ENCODE measurements at places on chromosomes 12 and 14.

GRCh38 chr14:30291216-30291615 is 267.7 kb upstream of the G2E3 start:
- no peak for DNase-seq

DNA sequence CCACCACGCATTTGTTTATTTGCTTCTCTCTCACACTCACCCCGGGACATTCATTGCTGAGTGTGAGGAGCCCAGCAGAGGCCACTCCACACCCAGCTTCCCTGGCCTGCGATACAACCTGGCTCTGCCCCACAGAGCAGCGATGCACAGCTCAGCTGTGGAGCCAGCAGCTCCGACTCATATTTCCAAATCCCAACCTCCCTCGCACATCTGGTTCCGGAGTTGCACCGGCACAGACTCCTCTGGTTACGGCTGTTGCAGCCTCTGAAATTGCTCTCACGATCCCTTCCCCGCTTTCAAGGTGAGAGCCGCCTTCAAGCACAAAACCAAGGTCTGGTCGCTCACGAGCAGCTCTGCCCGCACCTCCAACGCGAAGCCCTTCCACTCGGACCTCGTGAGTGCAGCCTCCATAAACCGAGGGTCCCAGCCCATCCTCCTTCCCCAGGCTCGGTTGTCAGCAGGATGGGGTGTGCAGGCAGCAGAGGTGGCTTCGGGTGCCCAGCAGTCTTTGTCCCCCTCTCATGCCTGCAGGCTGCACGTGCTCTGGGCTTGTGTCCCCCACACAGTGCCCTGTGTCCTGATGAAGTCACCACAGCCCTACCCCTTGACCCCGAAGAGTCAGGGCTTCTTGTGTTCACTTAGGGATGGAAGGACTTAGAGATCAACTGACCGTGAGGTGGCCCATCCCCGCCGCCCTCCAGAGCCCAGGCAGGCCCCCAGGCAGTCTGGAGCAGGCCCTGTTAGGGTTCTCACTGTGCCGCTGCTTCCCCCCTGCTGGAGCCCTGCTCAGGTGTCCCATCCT is 184.3 kb downstream of the ADGRD1 start:
- no peak for DNase-seq

GRCh38 chr12:90064852-90065801 is 356.5 kb upstream of the ATP2B1 start:
- DNase-seq: no peak

- DNase-seq: no peak
Measured at GRCh38 chr14:53103636-53104340, 49.3 kb downstream of the DDHD1 start.

- no peak for DNase-seq
Measured at GRCh38 chr12:69569236-69569635, 16.0 kb upstream of the CCT2 start.

GRCh38 chr14:64673748-64674147 is 30.5 kb upstream of the PLEKHG3 start:
- DNase-seq: no peak

DNA sequence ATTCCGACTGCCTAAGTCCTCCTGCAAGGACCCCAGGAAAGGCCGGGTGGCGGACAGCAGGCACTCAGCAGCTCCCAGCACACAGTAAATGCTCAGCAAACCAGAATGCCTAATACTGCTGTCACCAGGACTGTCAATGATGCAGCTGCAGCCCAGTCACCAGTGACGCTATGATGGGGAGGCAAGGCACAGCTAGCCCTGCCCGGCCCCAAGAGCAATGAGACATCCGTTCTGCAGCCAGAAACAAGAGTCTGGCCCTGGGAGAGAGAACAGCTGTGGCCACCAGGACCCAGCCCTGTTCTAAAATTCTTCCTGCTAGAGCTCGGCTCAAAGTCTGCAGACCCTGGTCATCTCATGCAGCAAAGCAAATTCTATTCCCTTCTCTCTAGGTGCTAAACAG is 69.8 kb downstream of the NCOR2 start:
- DNase-seq: no peak

DNA sequence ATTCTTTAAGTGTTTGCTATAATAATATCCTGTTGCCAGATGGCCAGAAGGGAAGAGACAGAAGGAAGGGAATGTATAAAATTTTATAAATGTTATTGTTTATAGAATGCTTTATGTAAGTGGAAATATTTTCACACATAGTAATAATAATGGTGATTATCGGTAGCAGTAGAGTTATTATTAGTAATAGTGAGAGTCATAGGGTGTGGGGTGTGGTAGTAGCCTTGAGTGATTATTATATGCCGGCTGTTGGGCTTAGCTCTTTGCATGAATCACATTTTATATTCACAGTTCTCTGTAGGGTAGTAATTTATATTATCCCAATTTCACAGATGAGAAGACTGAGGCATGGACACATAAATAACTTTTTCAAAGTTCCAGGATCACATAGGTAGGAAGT is 391.4 kb downstream of the C12orf75 start:
- DNase-seq: no peak

- no peak for DNase-seq
Measured at GRCh38 chr14:88668448-88669116, 105.7 kb downstream of the ZC3H14 start.

DNA sequence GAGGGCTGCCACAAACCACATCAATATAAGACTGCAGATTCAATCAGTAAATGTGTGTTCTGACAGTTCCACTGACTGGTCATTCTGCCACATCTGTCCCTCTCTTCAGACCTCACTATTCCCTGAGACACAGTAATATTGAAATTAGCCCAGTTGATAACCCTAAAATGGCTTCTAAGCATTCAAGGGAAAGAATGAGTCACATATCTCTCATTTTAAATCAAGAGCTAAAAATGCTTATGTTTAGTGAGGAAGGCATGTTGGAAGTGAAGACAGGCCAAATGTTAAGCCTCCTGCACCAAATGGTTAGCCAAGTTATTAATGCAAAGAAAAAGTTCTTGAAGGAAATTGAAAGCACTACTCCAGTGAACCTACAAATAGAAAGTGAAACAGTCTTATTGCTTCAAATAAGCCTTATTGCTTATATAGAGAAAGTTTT is 24.5 kb upstream of the KIF21A start:
- no peak for DNase-seq

DNA sequence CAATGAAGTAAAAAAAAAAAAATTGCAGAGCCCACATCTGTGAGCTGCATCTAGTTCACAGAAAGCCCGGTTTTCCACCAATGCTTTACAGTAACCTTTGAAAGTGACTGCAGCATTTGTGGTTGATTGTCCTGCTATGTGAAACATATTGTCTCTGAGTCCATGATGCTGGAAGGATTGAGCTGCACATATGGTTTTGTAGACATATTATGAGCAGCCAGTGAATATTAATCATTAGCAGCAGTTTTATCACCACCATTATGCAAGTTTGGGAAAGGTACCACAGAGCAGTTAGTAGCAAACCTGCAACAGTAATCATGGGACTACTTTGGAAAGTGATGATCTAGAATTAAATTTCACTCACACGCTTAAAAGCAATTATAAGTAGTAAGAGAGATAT is 151.5 kb upstream of the PRICKLE1 start:
- DNase-seq: no peak

DNA sequence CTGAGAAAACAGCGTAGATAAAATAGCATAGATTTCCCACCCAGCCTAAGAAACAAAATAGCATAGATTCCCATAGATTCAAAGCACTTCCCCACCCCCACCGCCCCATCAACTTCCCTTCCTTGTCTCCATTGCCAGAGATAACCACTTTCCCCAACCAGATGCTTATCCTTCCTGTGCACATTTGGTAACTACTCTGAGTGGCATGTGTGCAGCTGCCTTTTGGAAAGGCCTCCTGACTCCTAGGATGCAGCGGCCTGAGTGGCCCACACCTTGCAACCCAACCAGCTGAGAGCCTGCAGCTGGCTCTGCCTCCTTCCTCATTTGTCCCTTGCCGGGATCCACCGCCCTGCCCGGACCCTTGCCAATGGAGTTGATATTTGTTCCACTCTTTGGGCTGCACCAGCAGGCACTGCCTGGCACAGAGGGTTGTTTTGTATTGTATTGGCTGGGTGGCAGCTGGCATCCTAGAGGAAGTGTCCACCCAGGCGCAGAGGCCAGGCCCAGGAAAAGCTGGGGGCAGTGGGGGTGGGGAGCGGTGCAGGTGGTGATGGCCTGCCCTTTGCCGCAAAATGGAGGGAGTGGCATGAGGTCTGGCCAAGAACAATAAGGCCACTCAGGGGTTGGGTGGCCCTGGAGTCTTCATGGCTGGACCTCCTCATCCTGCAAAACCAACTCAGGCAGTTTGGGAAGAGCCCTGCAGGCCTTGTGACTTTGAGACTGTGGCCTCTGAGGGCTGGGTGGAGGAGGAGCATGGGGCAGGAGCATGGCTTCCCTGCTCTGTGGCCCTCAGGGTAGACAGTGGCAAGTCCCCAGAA is 4.9 kb downstream of the SLC48A1 start:
- DNase-seq: no peak

GRCh38 chr14:27114180-27114579 is 516.3 kb upstream of the NOVA1 start:
- DNase-seq: no peak

DNA sequence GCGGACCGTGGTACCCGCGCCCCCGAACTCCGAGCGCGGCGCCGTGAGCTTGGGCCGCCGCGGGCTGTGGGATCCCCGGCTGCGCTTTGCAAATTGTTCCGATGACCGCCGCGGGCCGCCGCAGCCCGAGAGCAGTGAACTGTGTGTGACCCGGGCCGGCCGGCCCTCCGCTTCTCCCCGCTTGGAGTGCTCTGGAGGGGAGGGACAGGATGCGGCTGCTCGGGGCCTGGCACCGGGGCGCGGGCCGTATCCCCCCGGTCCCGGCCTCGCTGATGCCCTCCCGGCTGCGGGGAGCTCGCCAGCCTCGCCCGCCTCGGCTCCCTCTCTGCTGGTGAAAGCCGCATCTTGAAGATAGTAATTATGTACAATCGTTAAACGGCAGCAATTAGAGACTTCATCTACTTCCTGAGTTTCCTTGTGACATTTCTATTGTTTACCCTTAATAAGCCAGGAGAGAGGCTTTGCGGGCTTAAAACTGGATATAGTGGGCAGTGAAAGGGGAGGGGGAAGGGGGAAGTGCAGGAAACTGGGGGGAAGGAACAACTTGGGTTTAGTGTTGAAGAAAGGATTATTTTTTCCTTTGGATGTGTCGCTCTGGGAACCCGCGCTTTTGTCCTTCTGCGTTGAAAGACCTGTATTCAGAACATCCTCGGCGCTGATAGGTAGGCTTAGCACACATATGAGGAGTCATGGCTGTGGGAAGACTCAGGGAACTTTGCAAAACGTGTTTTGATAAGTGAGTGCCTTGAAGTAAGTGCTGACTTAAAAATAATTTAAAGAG is 1.2 kb downstream of the PELI2 start:
- DNase-seq: peak; percentile 18

DNA sequence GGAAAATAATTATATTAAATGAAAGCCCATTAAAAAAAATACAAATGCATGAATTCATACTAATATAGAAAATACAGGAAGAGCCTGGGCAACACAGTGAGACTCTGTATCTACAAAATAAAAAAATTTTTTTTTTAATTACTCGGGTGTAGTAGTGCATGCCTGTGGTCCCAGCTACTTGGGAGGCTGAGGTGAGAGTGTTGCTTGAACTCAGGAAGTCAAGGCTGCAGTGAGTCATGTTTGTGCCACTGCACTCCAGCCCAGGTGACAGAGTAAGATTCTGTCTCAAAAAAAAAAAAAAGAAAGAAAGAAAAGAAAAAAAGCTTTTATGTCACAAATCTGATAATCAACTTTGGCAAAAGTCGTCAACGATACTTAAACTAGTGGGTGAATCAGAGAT is 80.6 kb upstream of the PLEKHA5 start:
- no peak for DNase-seq

GRCh38 chr14:36976571-36977023 is 195.8 kb downstream of the SLC25A21 start:
- no peak for DNase-seq

DNA sequence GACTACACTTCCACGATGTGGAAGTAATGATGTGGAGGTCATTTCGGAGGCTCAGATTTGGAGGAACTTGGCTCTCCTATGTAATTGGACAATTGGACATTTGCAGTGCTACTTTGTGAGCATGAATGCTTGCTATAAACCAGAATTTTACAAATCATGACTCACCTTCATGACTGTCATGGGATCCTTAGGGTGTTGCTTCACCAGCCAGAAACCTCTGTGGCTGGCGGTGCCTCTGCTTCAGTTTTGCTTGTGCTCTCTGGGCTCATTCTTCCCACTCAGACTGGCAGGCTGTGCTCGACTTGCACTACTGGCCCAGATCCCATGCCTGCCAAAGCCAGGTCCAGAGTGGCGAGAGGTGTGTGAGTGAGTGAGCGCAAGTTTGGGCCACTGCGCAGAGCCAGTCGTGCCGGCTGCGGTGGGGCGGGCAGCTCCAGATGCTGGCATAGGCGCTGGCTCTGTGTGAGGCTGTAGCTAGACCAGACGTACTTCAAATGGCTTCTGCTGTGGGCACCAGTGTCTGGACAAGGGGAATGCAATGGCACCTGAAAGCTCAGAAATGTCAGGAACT is 387.8 kb downstream of the AEBP2 start:
- DNase-seq: no peak

DNA sequence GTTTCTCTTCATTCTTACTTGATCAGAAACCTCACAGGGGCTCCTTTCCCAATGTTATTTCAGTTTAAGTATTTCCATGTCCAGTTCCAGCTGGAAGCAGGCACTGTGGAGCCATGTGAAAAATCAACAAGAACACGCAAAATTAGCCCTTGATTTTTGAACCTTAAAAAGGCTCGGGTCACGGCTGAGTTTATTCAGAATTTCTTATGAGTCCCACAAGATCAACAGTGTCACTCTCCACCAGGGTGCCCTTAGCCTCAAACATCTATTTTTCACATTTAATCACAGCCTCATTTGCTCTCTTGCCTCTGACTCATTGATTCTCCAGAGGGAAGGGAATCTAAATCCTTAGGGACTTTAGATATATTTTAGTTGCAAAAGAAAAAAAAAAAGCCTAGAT is 157.7 kb upstream of the AVPR1A start:
- no peak for DNase-seq

GRCh38 chr12:5384015-5384414 is 47.9 kb upstream of the NTF3 start:
- no peak for DNase-seq
